Activated T-cell treated with anti-CD3 and anti-CD28 coated beads, Interleukin-2, amount 50 U/mL, for 72 hours (primary cell): ENCODE measurements at places on chromosomes 6 and 20. TPM values are rescaled to one million over a fixed set of nuclear protein-coding genes. Genes with fewer than 3 reads are reported as not detected.

The PSORS1C1 gene
- 0.67 TPM for total RNA-seq

The GJA1 gene
- total RNA-seq, result not detected

The ANGPT4 gene
- not detected for total RNA-seq

The PPP1R16B gene
- total RNA-seq, result 184 TPM

The SUMO4 gene
- 5.4 TPM for total RNA-seq

The LZTS3 gene
- 3.5 TPM for total RNA-seq

The SSTR4 gene
- not detected for total RNA-seq

The CDH26 gene
- total RNA-seq, result 3.1 TPM

The MLIP gene
- total RNA-seq, result not detected

The HLA-F gene
- 275 TPM for total RNA-seq

The HAO1 gene
- total RNA-seq, result not detected

The TINAG gene
- not detected for total RNA-seq

The FNDC11 gene
- total RNA-seq, result 0.74 TPM

The HLA-DQA1 gene
- 2.2 TPM for total RNA-seq

The DACT2 gene
- 0.14 TPM for total RNA-seq

The GSTA3 gene
- total RNA-seq, result not detected

The SFTA2 gene
- total RNA-seq, result 0.31 TPM

The CST2 gene
- not detected for total RNA-seq

The SLC17A2 gene
- not detected for total RNA-seq

The OPN5 gene
- total RNA-seq, result not detected

The LRRN4 gene
- not detected for total RNA-seq

The SLC35D3 gene
- total RNA-seq, result not detected

The CBLN4 gene
- total RNA-seq, result not detected

The RUNX2 gene
- 61.1 TPM for total RNA-seq

The ADGRG6 gene
- 1.5 TPM for total RNA-seq

The GABRR1 gene
- total RNA-seq, result not detected

The SNPH gene
- 7.8 TPM for total RNA-seq

The MUCL3 gene
- total RNA-seq, result not detected

The CRIP3 gene
- 0.90 TPM for total RNA-seq

The APOM gene
- total RNA-seq, result 5.0 TPM
